ENCODE measurements at places on chromosomes 5 and 9.

- no peak for DNase-seq
Observed at GRCh38 chr5:9197881-9198260, 348.0 kb downstream of the SEMA5A start.

- DNase-seq: no peak
Observed at GRCh38 chr5:35061211-35061770, 13.5 kb upstream of the AGXT2 start.

GRCh38 chr5:173582216-173583111, 34.0 kb downstream of the BOD1 start:
- DNase-seq: no peak

DNA sequence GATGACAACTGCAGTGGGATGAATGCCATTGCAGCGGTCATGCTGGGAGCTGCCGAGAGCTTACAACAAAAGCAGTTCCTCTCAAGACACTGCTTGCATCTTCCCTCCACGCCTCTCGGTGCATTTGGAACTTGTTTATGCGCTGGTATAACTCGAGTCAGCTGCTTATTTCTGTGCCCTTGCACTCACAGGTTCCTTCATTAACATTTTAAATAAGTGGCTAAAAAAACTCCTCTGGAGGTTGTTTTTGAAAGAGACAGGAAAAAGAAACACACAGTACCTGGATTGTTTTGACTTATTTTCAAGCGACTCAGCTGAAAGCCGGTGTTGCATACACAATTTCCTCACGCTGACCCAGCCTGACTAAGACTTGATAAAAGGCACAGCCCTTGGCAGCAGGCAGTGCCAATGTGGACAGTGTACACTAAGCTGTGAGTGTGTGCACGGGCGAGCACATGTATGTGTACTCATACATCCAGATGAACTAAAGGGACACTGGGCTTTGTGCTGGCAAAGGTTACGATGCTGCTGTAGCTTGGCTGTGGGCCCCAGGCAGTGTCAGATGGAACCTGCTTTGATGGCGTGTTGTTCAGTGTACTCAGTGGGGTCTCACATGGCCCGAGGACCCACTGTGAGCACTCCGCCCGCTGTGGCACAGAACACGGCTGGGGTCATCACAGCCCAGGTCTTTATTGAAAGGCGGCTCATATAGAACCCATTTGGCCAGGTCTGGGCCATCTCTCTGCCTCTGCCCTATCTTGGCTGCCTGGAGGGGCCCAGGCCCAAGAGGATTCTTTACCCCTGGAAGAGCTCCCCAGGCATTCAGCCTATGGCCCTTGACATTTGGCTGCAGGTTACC, 92.3 kb downstream of the ANKRD33B start:
- no peak for DNase-seq

DNA sequence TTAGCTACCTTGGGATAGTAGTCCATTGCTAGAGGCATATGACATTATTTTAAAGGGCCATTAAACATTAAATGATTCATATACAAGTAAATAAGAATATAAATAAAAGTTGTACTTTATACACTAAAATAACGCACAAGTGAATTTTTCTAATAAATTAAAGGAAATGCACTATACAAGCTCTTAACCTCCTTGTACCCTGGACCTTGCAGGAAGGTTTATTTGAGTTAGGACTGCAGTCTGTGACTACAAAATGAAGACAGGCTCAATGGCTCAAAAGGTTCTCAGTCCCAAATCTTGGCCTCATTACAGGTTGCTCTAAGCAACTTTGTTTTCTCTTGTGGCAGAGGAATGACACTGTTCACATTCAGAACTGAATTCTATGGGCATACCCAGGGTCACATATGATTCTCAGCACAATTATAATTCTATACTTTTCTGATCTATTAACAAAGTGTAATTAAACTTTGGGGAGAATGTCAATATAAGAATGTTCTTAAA, 34.4 kb downstream of the FEM1C start:
- no peak for DNase-seq

- no peak for DNase-seq
Observed at GRCh38 chr9:125986966-125987365, 239.8 kb downstream of the PBX3 start.

DNA sequence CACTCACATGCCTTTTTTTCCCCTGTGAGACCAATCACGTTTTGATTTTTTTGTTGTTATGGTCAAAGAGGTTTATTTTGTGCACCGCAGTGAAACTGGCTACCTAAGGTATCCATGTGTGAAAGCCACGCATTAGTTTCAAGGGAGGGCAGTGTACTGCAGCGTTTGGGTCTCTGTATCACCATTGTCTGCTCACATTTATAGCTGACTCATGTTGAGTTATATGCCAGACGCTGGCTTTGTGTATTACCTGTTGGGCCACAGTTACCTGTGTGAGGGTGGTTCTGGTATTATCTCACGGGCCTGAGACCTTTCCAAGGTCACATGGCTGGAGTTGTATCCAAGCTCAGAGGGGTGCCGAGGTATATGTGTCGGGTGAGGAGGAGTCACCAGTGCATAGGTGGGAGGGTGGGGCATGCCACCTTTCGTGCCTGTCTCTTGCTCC, 75.8 kb downstream of the ARHGAP26 start:
- DNase-seq: no peak

- no peak for DNase-seq
Observed at GRCh38 chr5:132394667-132395259, 25.3 kb downstream of the SLC22A5 start.

- no peak for DNase-seq
Observed at GRCh38 chr9:87684627-87685219, 41.2 kb upstream of the CTSL start.

- DNase-seq: no peak
Observed at GRCh38 chr5:177538876-177539275, 15.5 kb downstream of the FAM193B start.

DNA sequence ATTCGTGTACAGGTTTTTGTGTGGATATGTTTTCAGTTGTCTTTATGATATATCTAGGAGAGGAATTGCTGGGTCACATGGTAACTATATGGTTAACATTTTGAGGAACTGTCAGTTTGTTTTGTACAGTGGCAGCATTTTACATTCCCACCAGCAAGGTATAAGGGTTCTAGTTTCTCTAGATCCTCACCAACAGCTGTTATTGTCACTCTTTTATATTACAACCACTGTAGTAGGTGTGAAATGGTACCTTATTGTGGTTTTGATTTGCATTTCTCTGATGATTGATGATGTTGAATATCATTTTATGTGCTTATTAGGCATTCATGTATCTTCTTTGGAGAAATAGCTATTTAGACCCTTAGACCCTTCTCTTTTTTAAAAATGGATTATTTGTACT, 82.9 kb downstream of the CCDC171 start:
- no peak for DNase-seq

GRCh38 chr9:76191493-76191892, 202.7 kb downstream of the RFK start:
- no peak for DNase-seq

GRCh38 chr9:132986640-132987620, 8.4 kb downstream of the GFI1B start:
- DNase-seq: no peak

DNA sequence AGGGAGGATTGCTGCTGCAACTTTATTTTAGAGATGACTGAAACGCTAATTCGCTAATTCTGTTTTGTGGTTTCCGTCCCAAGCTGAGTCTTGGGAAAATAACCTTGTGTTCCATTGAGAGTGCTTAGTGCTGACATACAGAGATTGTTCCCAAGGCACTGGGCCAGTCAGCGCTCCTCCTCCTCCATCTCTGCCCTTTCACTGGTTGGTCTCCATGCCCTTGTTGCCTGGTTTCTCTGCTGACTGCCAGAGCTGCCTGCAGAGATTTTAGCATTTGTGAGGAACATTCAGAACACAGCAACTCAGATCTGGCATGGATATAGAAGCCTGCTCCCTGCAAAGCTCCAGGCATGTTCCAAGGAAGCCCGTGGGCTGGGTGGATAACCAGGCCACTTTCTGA, 126.0 kb upstream of the IRX2 start:
- no peak for DNase-seq

GRCh38 chr9:33187519-33188218, 20.5 kb upstream of the B4GALT1 start:
- no peak for DNase-seq

GRCh38 chr5:110638970-110639902, 87.2 kb downstream of the TMEM232 start:
- no peak for DNase-seq

DNA sequence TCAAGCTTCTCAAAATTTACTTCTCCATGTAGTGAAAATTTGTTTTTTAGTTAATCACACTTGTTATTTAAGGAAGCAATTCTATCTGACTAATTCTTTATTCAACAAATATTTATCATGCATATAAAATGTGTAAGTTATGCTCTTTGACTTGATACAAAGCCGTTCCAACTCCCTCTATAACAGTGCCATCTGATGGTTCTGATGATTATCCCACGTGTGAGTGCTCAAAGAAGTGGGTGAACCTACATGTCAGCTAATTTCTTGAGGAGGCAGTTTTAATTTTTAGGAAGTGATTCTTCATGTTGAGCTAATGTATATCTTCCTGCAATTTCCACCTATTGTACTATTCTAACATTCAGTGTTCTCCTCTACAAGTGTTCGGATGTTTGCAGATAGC, 88.8 kb upstream of the BRINP1 start:
- DNase-seq: no peak

- no peak for DNase-seq
Observed at GRCh38 chr5:35487233-35488025, 130.2 kb upstream of the SPEF2 start.

DNA sequence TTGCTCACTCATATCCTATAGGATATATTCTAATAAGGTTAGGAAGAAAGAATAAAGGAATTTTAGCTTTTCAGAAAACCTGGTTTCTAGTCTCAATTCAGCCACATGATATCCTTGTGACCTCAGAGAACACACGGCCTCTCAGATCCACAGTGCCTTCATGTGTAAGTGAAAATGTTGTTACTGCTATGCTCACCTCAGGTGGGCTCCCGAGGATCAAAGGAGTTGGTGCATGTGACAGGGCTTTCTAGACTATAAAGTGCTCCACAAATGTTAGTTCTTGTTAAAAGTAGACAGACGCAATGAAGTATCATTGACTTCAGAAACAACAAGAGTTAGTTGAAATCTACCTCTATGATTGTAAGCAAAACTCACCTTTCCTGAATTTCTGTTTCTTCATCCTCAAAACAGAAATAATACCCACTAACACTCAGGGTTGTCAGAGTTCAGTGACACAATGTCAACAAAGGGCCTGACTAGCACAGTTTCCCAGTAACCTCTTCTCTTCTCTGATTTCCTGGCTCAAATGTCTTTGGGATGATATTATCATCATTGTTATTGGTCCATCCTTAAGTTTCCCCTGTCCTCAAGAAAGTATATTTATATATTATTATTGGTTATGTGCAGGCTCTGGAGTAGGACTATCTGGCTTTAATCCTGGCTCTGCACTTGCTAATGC, 36.0 kb upstream of the MAN2A1 start:
- DNase-seq: no peak
